Gastrocnemius medialis (tissue), 4 donors: ENCODE measurements at places on chromosomes 7 and 10.

DNA sequence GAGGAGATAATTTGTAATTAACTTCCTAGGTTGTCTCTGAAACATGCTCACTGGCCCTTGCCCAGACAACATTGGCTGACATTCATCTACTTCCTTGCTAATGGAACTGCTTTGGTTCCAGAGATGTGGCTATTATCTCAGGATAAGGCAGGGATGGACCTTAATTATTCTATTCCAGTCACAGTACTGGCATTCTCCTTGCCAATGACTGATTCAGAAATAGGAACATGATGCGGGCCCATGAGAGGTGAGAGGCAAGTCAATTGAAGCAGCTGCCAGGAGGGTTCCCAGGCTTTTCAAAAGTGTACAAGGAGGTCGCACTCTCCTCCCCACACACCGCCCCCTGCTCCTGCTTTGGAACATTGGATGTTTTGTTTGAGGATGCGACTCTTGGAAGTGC lies 109.6 kb upstream of the DGKB start:
- no peak for DNase-seq

- no peak for DNase-seq
Observed at GRCh38 chr7:121398246-121398645, 2.1 kb upstream of the FAM3C start.

DNA sequence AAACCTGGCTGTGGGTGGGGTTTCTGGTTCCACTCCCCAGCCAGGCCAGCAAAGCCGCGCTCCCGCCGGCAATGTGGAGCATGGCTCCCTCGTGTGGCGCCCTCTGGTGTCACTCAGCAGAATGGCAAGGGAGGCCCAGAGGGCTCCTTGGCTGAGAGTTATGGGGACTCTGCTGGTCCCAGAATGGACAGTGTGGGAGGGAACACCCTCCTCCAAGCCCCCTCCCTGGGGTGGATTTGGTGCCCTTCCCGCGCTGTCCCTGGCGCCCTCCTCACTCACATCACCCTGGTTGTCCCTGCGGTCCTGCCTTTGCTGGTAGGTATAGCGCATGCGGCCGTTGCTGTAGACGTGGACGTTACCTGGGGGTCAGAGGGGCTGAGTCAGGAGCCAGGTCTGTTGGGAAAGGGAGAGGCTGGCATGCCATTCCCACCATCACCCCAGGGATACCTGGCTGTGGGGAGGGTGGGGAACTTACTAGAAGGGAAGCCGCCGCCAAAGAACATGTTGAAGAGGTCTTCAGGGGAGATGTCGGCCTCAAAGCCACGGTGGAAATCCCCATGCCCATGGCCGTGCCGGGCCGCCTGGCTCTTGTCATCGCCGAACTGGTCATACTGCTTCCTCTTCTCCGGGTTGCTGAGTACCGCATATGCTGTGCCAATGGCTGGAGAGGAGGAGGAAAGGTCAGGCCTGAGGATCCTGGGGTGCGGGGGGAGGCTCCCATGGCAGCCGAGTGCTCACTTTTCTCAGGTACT lies 14.0 kb downstream of the DNAJB12 start:
- DNase-seq, result peak; percentile 62

DNA sequence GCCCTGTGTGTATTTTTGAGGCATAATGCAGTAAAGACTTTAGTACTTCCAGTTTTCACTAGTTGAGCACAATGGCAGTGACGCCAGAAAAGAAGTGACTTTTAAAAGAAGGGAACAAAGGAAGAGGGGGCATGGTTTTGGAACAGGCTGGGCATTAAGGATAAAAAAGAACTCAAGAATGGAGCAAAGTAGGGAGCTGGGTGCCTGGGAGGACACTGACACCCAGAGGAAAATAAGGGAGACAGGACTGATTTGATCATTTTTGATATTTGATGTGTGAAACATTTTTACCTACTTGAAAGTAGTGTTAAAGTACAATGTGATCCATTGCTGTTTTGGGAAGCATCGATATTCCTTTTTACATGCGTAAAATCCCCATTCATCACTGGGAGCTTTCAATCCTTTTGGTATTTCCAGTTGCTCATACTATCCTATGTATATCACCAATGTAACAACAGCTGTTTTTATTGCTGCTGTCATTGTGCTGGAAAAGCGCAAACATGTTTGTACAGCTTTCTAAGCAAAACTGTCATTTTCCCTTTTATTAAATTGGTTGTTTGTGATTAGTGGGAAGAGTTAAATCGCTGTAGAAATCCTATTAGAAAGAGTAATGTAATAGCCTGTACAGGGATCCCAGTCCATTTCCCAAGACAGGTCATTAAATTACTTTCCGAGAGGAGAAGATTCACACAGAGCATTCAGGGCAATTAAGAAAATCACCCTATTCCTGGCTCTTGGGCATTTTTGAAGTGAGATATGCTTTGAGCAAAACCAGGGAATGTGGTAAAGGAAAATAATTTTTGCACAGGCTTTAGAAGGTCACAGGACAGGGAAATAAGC lies 85.2 kb downstream of the ADAM12 start:
- DNase-seq, result no peak

DNA sequence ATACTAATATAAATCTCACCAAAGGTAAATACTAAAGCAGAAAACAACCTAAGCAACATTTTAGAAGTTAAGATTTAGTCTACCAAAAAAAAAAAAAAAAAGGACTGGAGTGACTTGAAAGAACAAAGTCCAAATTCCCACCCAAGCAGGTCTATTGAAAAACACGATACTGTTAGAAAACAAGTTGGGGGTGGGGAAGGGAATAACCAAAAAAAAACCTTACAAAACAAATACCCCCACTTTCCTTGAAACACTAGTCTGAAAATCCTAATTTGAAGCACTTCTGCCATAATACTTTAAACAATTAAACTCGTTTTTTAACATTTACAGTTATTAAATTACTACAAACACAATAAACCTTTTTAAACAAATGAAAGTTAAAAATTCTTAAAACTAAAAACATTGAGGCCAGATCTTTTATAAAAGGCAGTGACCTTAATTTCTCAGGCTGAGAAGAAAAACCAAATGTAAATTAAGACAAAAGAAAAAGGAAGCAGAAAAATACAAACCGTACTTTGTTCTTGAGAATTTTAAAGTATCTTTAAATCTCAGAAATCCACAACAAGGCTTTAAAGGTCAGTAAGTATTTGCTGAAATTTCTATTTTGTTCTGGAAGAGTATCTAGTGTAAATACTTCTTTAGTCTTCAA lies 135.1 kb downstream of the NRBF2 start:
- no peak for DNase-seq

DNA sequence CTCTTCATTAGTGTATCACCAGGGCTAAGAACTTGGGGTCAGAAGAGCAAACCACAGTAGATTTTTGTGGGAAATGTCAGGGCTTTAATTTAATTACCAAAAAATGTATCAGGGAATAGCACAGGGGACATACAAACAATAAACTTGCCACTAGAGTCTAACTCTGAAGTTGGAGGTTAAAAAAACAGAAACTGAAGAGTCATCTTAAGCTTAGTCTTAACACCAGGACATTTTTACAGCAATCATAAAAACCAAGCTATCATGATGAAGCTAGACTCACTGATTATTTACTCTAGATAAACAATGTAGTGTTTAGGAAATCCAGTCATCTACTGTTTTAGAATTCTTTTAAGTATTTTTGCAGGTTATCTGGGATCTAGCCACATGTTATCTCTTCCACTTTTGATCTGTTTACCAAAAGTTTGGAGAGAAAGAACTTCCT lies 48.4 kb upstream of the GLI3 start:
- DNase-seq, result no peak

DNA sequence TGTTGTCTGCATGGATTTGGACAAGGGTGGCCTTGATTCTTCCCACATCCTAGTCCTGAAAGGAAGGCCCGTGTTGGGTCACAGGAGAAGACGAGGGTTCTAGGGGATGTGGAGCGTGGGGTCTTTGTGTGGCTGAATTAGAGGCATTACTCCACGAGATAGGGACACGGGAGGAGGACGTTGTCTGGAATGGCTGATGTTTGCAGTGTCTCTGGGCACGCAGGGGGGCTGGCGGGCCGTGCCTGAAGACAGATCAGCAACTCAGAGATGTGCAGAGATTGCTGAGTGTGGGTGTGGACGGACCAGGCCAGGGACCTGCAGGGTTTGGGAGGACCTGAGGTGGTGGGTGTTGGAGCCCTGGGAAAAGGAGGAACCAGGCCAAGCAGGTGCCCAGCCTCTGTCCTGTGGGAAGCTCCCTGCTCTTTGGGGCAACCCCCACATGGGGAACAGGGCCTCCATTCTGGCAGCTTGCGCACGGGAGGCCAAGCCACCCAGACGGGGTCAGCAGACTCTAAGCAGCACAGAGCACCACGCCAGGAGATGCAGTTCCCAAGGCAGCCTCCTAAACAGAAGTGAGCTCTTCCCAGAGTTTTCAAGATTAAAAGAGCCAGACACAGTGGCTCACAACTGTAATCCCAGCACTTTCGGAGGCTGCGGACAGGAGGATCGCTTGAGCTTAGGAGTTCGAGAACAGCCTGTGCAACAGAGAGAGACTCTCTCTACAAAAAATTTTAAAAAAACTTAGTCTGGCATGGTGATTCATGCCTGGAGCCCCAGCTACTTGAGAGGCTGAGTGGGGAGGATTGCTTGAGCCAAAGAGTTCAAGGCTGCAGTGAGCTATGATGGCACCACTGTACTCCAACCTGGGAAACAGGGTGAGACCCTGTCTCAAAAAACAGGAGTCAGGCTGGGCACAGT lies 71.0 kb upstream of the GTF2I start:
- no peak for DNase-seq

- DNase-seq, result no peak
Observed at GRCh38 chr10:18737236-18737635, 78.0 kb downstream of the ARL5B start.
